Thymus (tissue), 14 donors: ENCODE measurements at places on chromosomes 1 and 21.

GRCh38 chr1:14661222-14661621 lies 62.7 kb downstream of the KAZN start:
- no peak for DNase-seq

- DNase-seq, result peak; percentile 29
These were observed 130.3 kb downstream of the FGGY start for GRCh38 chr1:59427155-59427554.

DNA sequence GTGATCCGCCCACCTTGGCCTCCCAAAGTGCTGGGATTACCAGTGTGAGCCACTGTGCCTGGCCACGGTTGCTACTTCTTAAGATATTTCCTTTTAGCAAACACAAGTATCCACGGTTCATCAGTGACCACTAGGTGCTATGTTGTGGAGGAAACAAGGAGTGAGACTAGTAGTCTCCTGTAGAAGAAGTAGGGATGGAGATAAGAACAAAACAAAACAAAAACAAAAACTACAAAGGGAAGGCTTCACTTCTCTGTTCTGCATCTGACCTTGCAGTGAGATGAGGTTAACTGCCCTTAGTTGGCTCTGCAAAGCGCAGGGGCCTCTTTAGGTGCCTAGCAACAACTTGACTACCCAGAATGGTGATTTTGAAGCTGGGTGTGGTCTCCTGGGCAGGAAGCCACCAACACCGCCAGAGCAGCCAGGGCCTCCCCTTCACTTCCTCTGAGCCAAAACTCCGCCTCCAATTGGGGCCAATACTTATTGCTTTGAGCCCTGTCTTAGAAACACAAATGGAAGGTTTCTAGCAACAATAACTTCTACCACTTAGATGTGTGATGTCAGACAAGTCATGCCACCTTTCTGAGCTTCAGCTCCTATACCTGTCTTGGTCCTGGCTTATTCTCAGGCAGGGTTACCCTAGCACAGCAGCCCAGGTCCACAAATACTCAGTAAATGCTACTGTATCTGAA lies 12.8 kb upstream of the CDC42 start:
- DNase-seq, result no peak

- DNase-seq, result no peak
These were observed 65.0 kb upstream of the IRF2BP2 start for GRCh38 chr1:234675006-234675405.

- DNase-seq, result no peak
These were observed 142.3 kb upstream of the CHRM3 start for GRCh38 chr1:239244084-239244483.
